ENCODE measurements at places on chromosomes 2 and 18.
A peak's percentile ranks its signal among the peaks of the same experiment; 100 is the strongest.

GRCh38 chr2:148172131-148172753, 151.4 kb downstream of the MBD5 start:
- no peak for DNase-seq

DNA sequence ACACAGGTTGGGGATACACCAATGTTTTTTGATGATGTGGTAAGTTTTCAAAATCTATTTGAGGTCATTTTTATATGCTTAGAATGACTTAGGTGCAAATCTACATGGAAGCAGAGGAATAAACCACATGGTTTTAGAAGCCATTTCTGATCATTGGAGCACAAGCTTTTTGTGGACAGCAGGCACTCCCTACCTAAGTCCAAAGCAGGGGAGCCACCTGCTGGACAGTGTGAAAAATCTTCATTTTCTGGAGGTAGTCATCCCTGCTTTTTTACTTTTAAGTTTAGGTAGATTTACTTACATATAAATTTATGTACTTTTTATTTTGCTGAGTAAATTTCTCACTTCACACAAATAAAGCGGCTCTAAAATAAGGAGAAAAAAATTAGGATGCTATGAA, 323.2 kb downstream of the PLCL1 start:
- peak; percentile 28 for DNase-seq

DNA sequence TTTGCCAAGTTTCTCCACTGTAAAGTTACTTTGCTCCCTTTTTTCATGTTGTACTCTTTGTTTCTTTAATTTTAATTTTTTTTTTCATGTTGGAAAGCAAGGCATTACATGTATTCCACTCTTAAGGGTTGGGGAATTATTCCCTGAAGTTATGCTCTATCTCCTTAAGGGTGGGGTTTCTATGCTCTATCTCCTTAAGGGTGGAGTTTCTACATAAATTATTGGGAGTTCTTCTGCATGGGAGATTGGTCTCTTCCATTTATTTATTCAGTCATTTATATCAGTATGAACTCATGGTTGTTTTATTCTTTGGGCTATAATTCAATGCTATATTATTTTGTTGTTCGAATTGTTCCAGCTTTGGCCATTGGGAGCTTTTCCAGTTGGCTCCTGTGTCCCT, 11.2 kb downstream of the MRPL33 start:
- DNase-seq, result no peak

DNA sequence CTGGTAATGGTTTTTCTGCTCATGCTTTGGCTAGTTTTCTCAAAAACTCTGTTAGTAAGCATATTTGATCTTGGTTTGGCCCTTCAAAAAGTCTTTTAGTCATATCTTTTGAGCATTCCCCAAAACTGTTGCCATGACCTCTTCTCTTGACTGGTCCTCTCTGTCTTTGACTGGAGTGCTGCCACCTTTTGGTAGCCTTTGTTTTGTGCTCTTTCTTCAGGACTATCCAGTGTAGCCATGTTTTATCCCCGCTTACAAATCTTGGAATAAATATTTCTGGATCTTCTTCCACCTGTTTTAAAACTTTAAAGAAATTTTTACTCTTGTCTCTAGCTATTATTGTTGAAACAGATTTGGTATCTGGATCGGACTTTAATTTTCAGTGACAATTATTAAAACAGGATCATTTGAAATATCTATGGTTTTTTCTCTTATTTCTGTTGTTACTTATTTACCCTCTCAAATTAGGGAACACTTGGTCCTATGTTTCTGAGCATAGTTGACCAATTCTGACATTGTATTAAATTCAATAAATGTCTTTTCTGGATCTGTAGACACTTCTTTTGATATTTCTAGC, 965 bp upstream of the ELOA2 start:
- no peak for DNase-seq

DNA sequence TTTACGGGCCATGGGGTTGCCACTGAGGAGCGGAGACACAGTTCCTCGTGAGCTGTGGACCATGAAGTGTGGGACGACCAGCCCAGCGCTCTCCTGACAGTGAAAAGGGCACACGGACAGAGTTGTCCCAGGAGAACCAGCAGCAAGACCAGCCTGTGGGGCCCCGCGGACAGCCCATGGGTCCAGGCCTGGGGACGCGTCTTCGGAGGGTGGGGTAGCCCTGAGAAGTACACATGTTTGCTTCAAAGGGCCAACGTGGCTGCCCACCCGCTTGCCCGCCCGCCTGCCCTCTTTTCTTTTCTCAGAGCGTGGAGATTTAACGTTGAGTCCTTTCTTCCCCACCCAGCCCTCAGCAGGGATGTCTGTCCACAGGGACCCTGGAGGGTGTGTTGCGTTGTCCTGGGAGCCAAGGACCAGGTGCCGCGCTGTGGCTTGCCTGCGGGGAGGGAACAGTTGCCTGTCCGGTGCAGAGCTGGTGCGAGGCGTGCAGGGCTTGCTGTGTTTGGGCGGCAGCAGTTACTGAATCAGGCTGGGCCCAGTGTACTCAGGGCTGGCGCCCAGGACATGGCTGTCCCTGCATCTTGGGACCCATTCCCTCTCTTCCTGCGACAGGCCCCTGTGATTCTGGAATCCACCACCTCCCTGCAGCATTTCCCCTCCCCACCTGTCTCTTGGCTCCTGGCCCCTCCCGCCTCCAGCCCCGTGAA, 120.1 kb upstream of the HDAC4 start:
- DNase-seq, result no peak
